A549 treated with Mapracorat at 1 μM for 4 hours (cell line): ENCODE measurements at places on chromosomes 1 and 21. TPM values are rescaled to one million over a fixed set of nuclear protein-coding genes. Genes with fewer than 3 reads are reported as not detected.

CFAP45 gene
- 0.73 to 1.1 TPM (median 0.92 TPM) in 5 replicates for total RNA-seq

CHIA gene
- total RNA-seq, result not detected in 5 replicates

RAB7B gene
- 0.92 to 1.7 TPM (median 0.96 TPM) in 5 replicates for total RNA-seq

COL8A2 gene
- 0.08 to 0.15 TPM (median 0.12 TPM) in 5 replicates for total RNA-seq

EXO1 gene
- total RNA-seq, result 21.1 to 26.8 TPM (median 25.9 TPM) in 5 replicates

CITED4 gene
- 53.4 to 113 TPM (median 98.2 TPM) in 5 replicates for total RNA-seq

OR10J1 gene
- not detected in 5 replicates for total RNA-seq

SUSD4 gene
- 0.28 to 0.82 TPM (median 0.48 TPM) in 5 replicates for total RNA-seq

F5 gene
- total RNA-seq, result 0.05 to 0.09 TPM (median 0.07 TPM) in 5 replicates

RBP7 gene
- 4.7 to 7.7 TPM (median 6.5 TPM) in 5 replicates for total RNA-seq

PADI2 gene
- 0.86 to 1.1 TPM (median 1.0 TPM) in 5 replicates for total RNA-seq

SAMSN1 gene
- total RNA-seq, result not detected in 5 replicates

PRDM16 gene
- total RNA-seq, result 0.06 to 0.43 TPM (median 0.25 TPM) in 5 replicates

UTP11 gene
- total RNA-seq, result 38.8 to 68.4 TPM (median 40.1 TPM) in 5 replicates

CNKSR1 gene
- total RNA-seq, result 0.15 to 0.58 TPM (median 0.32 TPM) in 4 of 5 replicates, not detected in the other

KRTAP11-1 gene
- total RNA-seq, result not detected in 5 replicates

COL24A1 gene
- total RNA-seq, result 0.02 to 0.06 TPM (median 0.02 TPM) in 4 of 5 replicates, not detected in the other

GJA9 gene
- not detected in 5 replicates for total RNA-seq

CCDC30 gene
- 0.55 to 1.6 TPM (median 0.59 TPM) in 5 replicates for total RNA-seq

CFHR2 gene
- total RNA-seq, result not detected in 5 replicates

NCMAP gene
- total RNA-seq, result 0.03 to 0.07 TPM (median 0.04 TPM) in 4 of 5 replicates, not detected in the other

AGT gene
- total RNA-seq, result 0.06 to 0.13 TPM (median 0.09 TPM) in 3 of 5 replicates, not detected in the others

APCS gene
- not detected in 5 replicates for total RNA-seq

AADACL3 gene
- total RNA-seq, result not detected in 5 replicates

C1orf21 gene
- 6.5 to 14.5 TPM (median 10.0 TPM) in 5 replicates for total RNA-seq
